ENCODE measurements at places on chromosomes 1 and 21. TPM values are rescaled to one million over a fixed set of nuclear protein-coding genes. Genes with fewer than 3 reads are reported as not detected.

The HNRNPCL1 gene
- polyA plus RNA-seq, result not detected

The TNFRSF18 gene
- polyA plus RNA-seq, result 1.4 TPM

The CADM3 gene
- polyA plus RNA-seq, result 10.4 TPM

The F13B gene
- polyA plus RNA-seq, result not detected

The PLEKHA6 gene
- polyA plus RNA-seq, result 4.2 TPM
